ENCODE measurements at places on chromosomes 13 and 19. TPM values are rescaled to one million over a fixed set of nuclear protein-coding genes. Genes with fewer than 3 reads are reported as not detected.

The RXFP2 gene
- total RNA-seq, result not detected

The KLK5 gene
- total RNA-seq, result not detected

The KIR2DL3 gene
- total RNA-seq, result 57.3 TPM

The GPC6 gene
- total RNA-seq, result not detected

The FCER2 gene
- 0.52 TPM for total RNA-seq

The PGLYRP1 gene
- not detected for total RNA-seq

The LGI4 gene
- 0.72 TPM for total RNA-seq

The IL12RB1 gene
- total RNA-seq, result 105 TPM

The SLC5A5 gene
- total RNA-seq, result 0.25 TPM

The SIGLEC9 gene
- total RNA-seq, result 13.0 TPM

The MATK gene
- 269 TPM for total RNA-seq

The GRIK5 gene
- not detected for total RNA-seq

The ZNF780A gene
- total RNA-seq, result 15.1 TPM

The SLC25A15 gene
- 6.0 TPM for total RNA-seq

The MYO16 gene
- not detected for total RNA-seq

The STK11 gene
- 61.1 TPM for total RNA-seq

The NBEA gene
- 0.66 TPM for total RNA-seq

The MISP gene
- total RNA-seq, result not detected

The MEDAG gene
- not detected for total RNA-seq

The MAB21L1 gene
- not detected for total RNA-seq

The CGB1 gene
- not detected for total RNA-seq

The TNFRSF19 gene
- 0.60 TPM for total RNA-seq

The NCCRP1 gene
- not detected for total RNA-seq

The SELENOW gene
- 97.2 TPM for total RNA-seq

The KLK8 gene
- total RNA-seq, result not detected

The CYP2S1 gene
- total RNA-seq, result 0.84 TPM

The TUBB4A gene
- 2.6 TPM for total RNA-seq

The YJEFN3 gene
- 4.3 TPM for total RNA-seq

The TBXA2R gene
- total RNA-seq, result 1.4 TPM

The GGACT gene
- total RNA-seq, result 15.1 TPM

The CLEC17A gene
- 0.18 TPM for total RNA-seq

The ZNF30 gene
- 3.8 TPM for total RNA-seq

The ATXN8OS gene
- total RNA-seq, result not detected

The METTL21C gene
- total RNA-seq, result not detected

The KLK7 gene
- total RNA-seq, result not detected

The PALM3 gene
- total RNA-seq, result not detected

The IFNL1 gene
- 0.33 TPM for total RNA-seq

The NDUFA11 gene
- 113 TPM for total RNA-seq

The C1QTNF9B gene
- total RNA-seq, result not detected

The NAA16 gene
- total RNA-seq, result 49.4 TPM

The ISYNA1 gene
- 39.7 TPM for total RNA-seq

The GNA15 gene
- 10.4 TPM for total RNA-seq

The PRR19 gene
- not detected for total RNA-seq

The ZNF814 gene
- total RNA-seq, result 51.2 TPM

Data from natural killer cell (primary cell).